Activated CD4-positive, alpha-beta T cell treated with anti-CD3 and anti-CD28 coated beads, Interleukin-10, Interleukin-2, amounts not matched to agents 100 ng/mL and 50 ng/mL, durations not matched to agents 16 hours and 8 hours (primary cell): ENCODE measurements at places on chromosomes 1 and 21.

GRCh38 chr1:66330722-66331141 lies 203.2 kb upstream of the SGIP1 start:
- peak; percentile 84 for DNase-seq

DNA sequence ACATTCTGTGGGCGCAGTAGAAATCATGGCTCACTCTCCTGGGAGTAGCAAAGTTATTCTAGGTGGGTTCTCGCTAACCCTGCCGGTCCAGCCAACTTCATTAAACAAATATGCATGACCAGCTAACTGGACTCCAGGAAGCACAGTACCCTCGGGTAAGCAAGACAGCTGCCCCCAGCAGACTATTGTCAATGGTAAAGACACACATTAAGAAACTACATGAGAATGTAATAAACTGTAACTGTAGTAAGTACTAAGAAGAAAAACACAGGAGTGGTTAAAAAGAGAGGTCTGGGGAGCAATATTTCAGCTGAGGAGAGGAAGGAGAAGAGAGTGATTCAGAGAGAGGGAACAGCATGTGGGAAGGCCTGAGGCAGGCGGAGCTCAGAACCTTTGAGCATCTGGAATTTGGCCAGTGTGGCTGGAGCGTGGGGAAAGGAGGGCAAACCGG lies 7.4 kb downstream of the SLC2A5 start:
- no peak for DNase-seq

DNA sequence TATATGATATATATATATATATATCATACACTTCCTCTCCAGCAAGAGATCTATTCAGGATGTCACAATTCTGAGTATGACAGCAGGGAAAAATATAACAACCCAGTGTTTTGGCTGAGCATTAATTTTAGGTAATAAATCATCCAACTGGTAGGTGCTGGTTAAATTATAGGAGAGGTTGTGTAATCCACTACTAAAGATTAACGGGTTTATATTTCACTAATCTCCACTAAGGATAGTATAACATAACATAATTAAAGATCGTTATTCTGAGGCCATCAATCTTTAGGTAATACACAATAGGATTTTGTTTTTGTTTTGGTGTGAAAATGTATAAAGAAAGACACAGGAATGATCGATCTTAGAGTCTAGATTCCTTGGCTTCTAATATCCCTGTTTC lies 102.2 kb downstream of the COQ8A start:
- no peak for DNase-seq

GRCh38 chr1:210072129-210072528 lies 134.1 kb downstream of the SYT14 start:
- DNase-seq, result no peak

GRCh38 chr1:206460836-206461426 lies 9.3 kb upstream of the IKBKE start:
- DNase-seq, result no peak

DNA sequence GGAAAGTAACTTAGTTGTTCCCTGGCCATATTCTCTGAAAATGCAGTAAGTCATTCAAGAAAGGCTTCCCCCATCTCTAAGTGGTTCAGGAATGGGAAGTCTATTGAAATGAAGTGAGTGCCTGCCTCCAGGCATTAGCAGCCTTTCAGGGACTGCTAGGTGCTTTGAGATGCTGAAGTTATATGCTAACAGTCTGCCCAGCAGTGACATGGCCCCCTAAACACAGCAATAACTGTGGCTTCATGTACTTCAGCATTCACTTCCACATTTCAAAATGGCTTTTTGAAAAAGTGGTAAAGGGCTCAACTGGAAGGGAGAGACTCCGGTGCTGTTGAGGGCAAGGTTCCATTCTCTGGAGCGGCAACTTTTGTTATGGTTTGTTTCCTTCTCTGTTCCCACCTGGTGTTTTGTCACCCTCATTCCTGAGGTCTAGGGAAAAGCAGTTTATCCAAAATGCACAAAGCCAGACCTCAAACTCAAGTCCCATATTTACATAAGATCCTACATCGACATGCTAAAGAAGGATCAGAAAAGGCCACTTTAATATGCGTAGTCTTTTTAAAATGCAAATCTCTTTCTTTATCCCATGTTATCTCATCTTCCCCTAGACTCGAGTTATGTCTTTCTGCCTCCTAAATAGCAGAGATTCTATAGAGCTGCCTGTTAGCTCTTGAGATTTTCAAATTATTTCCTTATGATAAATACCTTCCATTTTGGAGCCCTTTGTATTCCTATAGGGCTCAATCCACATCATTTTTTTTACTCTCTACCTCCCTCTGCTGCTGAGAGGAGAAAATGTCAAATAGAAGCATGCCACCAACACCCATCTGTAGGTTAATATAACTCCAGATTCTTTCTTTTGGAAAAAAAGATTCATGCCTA lies 34.2 kb upstream of the LRRC8C start:
- peak; percentile 56 for DNase-seq

DNA sequence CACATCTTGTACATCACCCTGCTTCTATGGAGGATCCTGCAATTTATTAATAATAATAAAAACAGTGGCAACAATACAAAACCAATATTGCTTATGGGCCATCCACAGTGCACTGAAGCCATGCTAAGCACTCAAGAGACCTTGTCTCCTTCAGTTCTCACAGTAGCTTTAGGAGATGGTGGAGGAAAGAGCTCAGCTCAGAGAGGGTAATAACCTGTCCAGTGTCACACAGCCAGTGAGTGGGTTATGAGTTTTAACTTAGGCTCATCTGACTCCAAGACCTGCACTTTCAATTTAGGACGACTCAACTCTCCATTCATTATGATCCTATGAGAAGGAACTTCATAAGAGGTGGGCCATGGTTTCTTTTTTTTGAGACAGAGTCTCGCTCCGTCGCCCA lies 347.6 kb upstream of the RUNX1 start:
- no peak for DNase-seq

DNA sequence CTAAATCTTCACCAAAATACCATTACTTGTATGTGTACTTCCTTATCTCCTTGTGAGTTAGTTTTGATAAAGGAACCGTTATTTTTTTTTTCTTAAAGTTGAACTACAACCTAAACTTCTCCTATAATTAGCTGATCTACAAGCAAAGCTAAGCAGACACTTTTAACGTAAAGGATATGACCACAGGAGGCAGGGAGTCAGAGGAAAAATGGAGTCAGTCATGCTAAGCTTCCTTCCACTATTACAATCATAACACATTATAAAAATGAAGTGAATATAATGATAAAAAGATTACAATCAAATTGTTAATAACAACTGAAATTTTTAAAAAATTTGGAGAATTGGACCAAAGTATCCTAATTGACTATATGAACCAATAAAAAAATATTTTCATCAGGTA lies 892.6 kb downstream of the KCNT2 start:
- no peak for DNase-seq
